AG09309 (cell line): ENCODE measurements at places on chromosomes 12 and 14.

DNA sequence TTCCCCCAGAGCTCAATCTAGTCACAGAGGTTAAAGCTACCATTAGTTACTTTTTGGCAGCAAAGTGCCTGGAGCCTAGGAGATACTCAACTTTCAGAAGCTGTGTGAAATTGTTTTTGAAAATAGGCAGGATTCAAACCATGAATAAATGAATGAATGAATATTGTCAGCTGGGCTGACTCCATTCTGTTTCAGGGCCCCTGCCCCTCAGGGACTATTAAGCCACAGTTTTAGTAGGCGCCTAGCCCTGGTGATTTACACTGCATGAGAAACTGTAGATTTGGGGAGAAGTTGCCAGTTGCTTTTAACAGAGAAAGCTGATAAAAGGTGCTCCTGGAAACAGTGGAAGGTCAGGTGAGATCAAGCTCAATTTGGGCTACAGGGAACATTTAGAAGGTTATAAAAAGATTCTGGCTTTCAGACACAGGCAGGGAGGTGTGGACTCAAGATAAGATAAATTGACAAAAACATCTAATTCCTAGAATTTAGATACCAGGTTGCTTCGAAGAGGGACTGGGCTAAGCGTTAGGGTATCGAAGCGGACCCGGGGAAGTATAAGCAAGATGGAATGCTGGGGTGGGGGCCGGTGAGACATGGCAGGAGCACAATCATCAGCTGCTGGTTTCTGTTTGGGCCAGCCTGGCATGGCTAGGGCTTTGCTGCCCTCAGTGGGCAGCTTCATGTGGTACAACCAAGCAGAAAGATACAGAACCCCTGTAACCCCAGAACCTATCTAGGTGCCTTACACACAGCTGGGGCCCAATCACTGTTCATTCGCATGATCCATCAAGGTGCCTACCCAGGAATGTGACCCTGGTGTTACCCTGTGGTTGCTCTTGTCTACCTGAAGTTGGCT, 14.9 kb upstream of the CELA1 start:
- DNase-seq, result no peak

DNA sequence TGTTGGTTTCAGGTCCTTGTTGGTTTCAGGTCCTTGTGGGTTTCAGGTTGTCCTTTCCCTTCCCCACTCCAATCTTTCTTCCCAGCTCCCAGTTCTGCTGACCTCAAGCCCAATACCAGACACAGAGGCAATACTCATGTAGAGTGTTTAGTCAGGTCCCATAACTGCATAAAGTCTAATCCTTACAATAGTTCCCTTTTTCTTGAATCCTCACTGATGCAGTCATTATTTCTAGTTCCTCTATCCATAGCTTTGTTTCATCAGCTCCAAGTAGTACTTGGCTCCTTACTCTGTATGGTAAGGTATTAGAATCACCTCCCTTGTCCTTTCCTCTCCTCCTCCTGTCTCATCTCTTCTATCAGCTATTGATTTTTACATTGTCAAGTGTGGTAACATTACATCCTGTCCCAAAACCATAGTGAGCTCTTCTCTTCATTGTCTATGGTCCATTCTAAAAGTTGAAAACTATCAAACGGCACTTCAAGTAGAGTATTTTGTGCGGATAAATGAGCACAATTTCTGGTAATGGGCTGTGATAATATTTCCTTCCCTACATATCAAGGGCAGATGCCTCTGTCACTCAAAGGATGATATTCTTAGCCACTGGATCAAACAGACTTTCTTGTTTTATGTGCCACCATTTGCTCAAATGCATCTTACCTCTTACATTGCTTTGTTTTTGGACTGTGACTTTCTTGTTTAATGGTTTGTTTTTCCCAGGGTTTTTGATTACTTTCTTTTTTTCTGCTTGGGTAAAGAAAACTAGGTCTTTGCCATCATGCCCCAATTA, 57.2 kb upstream of the JDP2 start:
- no peak for DNase-seq

- DNase-seq, result no peak
These were observed 33.3 kb upstream of the BEGAIN start for GRCh38 chr14:100620255-100621100.

DNA sequence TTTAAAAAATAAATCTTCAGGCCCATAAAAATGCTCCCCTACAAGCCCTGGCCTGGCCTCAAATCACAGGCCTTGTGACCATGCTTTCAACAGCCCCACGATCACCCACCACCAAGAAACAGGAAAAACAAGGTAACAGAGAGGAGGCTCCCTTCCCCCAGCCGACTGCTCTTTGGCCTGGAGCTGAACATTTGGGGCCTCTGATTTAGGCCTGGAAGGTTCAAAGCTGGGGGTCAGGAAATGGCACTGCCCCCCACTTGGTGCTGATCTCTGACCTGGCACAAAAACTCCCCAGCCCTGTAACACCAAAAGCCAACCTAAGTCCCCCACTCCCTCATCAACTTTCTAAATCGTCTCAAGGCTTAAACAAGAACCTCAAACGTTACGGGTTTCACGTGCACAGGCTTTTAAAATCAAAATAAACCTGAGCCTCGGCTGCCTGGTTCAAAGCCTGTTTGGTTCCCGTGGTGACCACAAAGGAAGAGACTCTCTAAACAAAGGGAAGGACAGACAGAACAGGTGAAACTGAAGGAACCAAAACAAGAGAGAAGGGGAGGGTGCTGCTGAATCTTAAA, 9.0 kb downstream of the ACTN1 start:
- DNase-seq, result no peak

DNA sequence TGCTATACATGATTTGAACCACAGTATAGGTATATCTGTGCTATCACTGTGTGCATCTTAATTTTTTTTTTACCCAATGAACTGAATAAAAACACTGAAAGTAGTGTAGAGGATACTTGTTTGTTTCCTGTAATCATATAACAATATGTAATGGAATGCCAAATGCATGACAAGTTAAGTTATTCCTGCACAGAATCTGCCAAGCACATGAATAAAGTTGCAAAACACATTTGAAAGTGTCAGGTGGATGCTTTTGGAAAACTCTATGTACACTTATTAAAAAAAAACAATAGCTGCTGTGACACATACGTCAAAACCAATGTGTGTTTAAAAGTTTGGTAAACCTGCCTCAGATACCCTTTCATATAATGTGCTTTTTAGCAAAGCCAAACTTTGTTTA, 1638.1 kb upstream of the SEL1L start:
- no peak for DNase-seq

GRCh38 chr12:111748151-111748672, 18.5 kb upstream of the ALDH2 start:
- DNase-seq, result no peak

DNA sequence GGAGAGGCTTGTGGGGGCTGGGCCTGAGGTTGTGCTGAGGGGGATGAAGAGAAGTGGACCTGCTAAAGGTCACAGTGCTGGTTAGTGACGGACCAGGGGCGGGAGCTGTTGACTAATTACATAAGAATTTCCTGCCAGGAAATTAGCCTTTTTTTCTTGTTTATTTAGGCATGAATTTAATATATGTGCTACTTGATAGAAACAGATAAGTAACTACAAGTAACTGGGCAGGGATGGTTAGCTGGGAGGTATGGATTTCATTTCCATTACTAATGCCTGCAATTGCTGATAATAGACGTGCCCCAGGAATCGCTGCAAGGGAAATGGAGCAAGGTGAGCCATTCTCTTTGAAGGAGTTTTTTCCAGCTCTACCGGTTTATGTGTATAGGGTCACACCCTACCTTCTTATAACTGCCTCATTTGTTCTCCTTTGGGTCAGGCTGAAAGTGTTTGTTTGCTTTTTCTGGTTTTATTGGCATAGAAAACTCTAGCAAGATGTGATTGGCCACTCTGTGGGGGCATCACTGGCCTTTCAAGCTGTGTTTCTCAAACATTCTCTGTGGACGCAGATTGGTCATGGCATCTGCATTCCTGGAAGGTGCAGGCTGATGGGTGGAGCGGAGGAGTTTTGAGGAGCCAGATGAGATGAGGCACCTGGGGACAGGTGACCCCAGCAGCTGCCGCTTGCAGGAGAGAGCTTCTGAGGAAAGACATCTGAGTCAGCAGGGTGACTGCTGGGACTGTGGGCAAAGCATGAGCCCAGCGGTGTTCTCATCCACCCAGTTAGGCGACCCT, 19.0 kb upstream of the GPRC5A start:
- peak; percentile 29 for DNase-seq

DNA sequence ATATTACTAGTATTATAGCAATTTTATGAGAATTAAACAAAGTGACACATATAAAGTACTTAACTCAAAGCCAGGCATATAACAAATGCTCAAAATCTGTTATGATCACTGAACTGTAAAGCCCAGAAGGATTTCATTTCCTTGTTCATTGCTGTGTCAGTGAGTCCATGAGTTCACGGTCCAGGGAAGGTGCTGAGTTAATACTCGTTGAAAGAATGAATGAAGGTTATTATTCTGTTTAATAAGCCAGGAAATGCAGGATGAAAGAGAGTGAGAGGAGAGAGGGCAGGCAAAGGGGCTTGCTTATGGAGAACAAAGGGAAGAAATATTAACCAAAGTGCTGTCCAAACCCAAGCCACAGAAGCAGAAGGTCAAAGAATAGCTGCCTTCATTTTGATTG, 40.2 kb upstream of the NT5DC3 start:
- DNase-seq, result no peak
